Activated T-cell treated with anti-CD3 and anti-CD28 coated beads for 24 hours (primary cell): ENCODE measurements at places on chromosomes 7 and 10.

DNA sequence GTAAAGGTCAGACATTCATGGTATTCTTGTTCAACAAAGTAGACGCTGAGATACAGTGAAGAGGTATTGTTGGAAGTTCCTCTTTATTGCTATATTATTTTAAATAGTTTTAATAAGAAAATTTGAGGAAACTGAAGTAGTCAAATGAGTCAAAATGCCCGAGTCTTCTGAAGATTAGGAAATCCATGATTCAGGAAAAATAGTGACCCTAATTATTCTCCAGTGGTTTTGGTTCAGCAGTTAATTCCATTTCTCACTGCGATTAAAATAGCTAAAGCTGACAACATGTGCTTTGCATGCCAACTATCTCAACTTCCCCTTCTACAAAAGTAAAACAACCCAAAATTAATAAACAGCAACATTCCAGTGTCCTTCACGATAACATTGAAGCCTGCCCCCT is 32.7 kb upstream of the PFKP start:
- no peak for DNase-seq

- no peak for DNase-seq
These were observed 50.3 kb downstream of the ATXN7L1 start for GRCh38 chr7:105826143-105826542.

GRCh38 chr7:76037310-76037709 is 10.5 kb downstream of the STYXL1 start:
- DNase-seq = no peak

GRCh38 chr7:96700516-96700915 is 9.1 kb downstream of the SEM1 start:
- DNase-seq = no peak

DNA sequence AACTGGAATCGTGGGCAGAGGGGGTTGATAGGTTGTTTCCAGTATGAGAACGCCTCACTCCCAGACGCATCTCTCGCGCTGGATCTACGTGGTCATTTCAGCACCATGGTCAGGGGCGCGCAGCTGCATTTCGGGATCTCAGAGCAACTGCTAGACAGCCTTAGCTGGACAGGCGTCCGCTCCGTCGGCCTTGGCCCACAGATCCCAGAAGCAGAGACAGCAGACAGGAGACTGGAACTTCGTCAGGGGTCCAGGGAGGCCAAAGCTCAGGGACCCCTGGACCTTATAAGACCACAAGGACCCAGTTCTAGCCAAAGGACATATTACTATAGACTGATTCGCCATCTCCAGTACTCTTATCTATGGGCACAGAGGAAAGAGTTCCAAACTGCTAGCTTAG is 5.3 kb downstream of the NEUROG3 start:
- no peak for DNase-seq

GRCh38 chr10:8614054-8614565 is 559.6 kb downstream of the GATA3 start:
- DNase-seq = no peak

GRCh38 chr10:90817128-90817889 is 40.5 kb downstream of the HTR7 start:
- DNase-seq = no peak

- no peak for DNase-seq
These were observed 37.0 kb downstream of the WNT2 start for GRCh38 chr7:117285826-117286225.

DNA sequence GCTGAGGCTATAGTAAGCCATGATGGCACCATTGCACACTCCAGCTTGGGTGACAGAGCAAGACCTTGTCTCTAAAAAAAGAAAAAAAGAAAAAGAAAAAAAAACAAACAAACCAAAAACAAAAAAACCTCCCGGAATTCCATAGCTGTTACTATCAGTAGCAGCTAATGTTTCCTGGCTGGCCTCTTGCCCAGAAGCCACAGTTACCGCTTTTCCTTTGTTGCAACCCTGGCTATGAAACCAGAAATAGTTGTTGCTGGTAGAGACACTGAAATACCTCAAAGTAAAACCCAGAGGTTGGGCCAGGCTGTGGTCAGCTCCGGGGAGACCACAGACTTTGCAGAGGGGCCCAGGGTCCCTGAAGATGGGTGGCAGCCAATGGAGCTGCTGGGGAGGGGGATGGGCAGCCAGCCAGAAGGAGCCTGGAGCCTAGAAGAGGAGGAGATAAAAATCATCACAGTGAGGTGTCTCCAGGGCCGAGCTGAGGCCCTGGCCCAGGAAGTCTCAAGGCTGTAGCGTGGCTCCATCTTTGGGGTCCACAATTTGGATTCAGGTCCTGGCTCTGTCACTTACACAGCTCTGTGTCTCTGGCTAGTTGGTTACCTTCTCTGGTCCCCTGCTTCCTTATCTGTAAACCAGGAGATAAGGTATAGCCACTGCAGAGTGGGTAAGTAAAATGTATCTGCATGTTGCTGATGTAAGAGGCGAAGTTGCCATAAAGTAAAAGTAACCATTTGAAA is 3.4 kb upstream of the CHST12 start:
- no peak for DNase-seq

DNA sequence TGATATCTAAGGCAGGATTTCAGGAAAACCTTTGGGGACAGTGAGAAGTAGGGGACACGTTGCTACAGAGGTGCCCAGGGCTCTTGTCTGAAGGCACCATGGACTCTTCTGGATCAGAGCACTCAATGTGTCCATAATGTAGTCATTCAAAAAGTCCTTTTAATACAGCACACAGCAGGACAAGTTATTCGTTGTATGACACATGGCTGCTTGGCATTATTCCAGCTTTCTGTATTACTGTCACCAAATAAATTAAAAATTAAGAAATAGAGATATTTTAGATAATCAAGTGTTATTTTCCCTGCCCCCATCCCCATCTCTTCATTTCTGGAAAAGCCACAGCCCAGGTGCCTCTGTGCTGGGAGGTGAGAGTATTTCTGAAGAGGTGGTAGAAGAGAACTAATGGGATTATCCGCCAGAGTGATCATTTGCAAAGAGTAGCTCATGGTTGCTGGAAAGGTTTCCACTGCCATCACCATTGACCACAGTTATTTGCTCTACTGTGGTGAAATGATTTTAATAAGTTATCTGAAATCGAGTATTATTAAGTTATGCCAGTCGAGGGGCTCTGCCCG is 83.0 kb downstream of the CXCL12 start:
- DNase-seq = no peak

DNA sequence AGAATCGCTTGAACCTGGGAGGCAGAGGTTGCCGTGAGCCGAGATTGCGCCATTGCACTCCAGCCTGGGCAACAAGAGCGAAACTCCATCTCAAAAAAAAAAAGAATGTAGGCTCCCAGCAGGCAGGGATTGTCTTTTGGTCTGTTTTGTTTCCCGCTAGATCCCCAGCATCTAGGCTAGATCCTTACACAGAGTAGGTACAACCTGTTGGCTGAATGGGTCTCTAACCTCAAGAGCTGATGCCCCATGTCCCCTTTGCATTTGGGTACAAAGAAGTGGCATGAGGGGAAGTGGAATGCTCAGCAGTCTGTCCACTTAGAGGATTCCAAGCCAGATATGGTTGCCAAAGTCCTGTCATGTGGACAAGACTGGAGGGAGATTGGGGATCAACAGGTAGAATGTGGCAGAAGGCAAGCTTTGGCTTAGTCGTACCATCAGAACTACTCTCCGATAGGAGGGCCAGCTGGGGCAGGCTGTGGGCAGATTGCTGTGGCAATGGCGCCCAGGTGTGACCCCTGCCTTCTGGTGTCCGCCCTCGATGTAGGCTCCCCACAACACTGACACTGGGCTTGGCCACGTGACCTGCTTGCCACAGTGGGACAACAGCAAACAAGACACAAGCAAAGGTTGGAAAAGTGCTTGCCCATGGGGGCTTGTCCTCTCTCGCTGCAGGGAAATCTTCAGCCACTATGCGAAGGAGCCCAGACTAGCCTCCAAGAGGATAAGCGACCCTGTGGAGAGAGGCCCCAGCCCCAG is 21.4 kb downstream of the LEP start:
- DNase-seq = no peak

DNA sequence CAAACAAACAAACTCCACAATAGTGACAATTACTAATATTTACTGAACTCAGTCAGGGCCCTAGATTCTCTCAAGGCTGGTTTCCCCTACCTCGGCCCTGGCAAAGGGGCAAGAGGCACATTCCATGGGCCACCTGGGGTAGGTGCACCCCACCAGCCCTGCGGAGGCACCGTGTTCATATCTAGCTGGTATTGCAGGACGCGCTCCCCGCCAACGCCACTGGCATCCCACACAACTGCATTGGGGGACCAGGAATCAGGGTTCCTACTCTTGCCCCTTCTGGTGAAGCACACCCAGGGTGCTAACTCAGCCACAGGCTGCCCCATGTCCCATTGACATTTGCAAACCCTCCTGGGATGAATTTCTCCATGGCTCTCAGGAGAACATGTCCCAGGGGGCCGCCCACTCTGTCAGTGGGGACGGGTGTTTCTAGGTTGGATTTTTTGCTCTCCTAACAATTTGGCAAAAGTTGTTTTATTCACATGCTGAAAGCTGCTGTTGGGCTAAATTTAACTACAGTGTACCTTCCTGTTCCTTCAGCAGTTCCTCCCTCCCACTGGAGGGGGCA is 76.7 kb downstream of the ZRANB1 start:
- no peak for DNase-seq

DNA sequence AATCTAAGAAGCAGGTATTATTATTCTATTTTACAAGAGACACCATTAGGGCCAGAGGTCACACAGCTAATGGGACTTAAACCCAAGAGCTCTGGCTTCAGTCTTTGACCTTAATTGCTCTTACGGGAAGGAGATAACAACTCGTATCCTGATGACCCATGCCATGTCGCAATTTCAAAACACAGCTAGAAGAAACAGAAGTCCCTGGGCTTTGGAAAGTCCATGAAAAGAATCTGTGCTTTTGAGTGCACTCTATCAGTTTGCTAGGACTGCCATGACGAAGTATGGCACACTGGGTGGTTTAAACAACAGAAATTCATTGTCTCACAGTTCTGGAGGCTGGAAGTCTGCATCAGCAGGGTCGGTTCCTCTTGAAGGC is 247.8 kb upstream of the AOAH start:
- no peak for DNase-seq

- DNase-seq = no peak
These were observed 146.7 kb downstream of the GPR37 start for GRCh38 chr7:124618871-124619270.

DNA sequence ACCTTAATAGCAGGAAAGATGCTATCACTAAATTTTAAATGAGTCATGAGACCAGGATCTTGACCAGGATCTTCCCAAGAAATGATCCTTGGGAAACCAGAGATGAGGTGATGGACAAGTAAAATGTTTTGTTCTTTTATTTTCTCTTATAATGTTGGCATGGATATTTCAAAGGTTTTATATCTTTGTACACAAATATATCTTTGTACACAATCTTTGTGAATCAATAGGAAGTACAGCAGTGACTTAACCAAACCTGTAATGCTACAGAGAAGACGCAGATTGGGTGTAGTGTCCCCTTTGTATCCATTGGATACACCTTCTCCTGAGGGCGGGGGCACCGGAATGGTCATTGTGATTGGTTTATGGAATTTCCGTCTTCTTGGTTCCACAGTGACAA is 180.1 kb upstream of the CCDC6 start:
- DNase-seq = no peak

GRCh38 chr10:126270111-126270510 is 118.2 kb downstream of the ADAM12 start:
- no peak for DNase-seq

- DNase-seq = no peak
These were observed 194.6 kb downstream of the COBL start for GRCh38 chr7:51121931-51122425.

- no peak for DNase-seq
These were observed 1183.7 kb upstream of the SORCS1 start for GRCh38 chr10:108348215-108348614.

- DNase-seq = no peak
These were observed 70.4 kb downstream of the C10orf90 start for GRCh38 chr10:126599949-126600682.

DNA sequence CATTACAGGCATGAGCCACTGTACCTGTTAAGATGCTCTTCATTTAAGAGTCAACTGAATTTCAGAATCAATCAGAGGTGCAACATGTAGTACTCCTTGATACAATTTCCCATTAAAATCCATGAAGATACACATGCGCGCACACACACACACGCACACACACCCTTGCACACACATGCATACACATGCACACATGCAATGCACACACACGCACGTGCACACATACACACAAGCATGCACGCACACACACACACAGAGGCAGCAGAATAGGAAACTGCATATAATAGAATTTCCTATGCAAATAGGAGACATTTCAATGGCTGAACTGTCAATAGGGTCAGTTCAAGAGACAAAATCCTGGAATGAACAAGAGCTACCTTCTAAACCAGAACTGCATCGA is 192.6 kb downstream of the CALN1 start:
- no peak for DNase-seq

DNA sequence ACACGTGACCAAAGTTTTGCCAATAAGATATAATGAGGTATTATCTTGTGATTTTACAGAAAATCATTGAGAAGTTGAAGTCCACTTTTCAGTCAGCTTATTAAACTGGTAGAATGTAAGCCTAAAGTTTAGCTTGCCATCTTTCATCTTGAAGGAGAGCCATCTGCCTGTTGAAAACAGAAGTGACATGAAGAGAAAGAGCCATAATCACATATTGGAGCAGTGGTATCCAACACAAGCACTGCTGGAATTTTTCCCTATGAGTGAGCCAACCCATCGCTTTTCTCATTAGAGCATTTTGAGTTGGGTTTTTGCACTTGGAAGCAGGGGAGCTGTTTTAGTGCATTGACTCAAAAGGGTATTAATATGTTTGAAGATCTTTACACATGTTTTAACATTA is 117.6 kb upstream of the FERD3L start:
- DNase-seq = no peak

DNA sequence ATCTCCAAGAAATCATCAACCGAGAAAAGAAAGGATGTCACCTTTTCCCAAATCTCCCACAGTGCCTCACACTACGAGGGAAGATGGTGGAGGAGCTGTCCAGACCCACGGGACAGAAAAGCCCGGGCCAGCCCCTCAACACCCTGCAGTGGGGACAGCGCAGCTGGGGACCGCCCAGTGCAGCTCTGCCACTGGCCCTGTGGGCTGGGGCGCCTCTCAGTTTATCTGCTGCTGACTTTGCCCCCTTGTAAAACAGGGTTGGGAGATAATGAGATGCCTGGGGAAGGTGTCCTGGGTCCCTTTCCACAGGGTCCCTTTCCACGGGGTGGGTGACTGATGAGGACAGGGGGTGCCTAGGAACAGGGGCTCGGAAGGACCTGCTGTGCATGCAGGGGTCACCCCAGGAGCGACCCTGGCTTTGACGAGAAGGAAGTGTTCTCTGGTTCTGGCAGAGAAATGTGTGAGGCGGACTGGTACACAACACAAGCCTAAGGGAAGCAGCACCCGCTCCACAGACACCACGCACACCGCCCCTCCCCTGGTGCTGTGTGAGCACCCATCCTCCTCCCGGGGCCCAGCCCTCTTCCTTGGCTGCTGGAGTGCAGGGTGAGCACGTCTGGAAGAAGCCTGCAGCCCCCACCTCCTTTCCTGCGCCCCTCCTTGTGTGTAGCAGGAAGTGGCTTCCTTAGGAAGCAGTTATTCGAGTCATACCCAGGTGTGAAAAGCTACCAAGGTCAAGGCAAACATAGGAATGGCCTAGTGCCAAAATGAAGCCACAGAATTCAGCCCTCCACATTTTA is 339.9 kb downstream of the DNAJB6 start:
- no peak for DNase-seq

- DNase-seq = no peak
These were observed 16.2 kb downstream of the ATG9B start for GRCh38 chr7:151008143-151008510.
